ENCODE measurements at places on chromosomes 12 and 14.

- DNase-seq: no peak
These were observed 30.8 kb upstream of the NINJ2 start for GRCh38 chr12:693934-694533.

DNA sequence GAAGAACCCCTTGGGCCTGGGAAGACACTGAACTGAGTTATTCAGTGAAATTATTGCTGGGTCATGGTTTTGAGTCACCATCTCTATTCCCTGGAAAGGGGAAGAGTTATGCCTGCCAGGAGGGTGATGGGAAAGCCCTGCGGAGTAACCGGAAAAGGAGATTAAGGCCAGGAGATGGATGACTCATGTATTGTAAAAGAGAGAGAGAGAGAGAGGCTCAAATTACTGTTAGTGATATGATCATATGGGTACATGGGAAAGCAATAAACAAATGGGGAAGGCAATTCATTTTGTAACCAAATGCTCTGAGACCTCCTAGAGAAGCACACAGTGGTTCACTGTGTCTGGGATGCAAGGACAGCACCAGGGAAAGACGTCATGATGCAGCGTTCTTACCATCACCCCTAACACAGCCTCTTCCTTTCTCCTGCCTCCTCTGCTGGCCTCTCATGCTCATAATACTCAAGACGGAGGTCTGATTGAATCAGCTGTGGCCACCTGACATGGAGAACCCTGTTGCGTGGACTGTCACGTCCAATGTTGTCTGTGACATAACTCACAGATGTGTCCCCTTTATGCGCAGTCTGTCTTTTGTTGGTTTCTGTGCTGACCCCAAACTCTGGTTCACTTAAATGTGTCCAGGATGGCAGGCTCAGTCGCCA is 243.7 kb downstream of the TMEM132D start:
- peak; percentile 61 for DNase-seq

DNA sequence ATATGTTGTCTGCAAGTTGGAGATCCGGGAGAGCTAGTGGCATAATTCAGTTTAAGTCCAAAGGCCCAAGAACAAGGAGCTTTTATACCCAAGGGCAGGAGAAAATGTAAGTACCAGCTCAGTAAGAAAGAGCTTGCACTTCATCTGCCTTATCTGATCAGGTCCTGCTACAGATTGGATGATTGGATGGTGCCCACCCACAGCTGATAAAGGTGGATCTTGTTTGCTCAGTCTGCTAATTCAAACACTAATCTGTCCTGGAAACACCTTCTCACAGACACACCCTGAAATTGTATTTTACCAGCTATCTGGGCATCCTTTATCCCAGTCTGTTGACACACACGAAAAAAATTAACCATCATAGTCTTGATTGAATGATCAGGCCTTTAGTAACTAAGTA is 230.7 kb upstream of the SLC16A7 start:
- no peak for DNase-seq

DNA sequence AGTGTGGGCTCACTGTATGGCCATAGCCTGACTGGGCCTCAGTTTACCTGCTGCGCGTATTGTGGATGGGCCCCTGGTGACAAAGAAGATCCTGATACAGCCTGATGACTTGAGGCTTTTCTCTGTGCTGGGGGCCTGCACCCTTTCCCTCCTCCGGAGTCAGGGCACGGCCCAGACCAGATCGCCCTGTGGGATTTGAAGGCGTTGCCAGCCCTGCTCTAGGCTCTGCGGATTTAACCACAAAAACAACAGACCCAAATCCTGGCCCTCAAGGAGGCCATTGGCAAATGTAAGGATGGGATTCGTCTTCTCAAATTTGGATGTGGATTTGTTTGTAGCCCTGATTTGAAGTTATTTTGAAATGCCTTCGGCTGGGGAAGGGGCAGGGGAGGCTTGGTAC is 195.8 kb downstream of the TSPAN9 start:
- DNase-seq: no peak

DNA sequence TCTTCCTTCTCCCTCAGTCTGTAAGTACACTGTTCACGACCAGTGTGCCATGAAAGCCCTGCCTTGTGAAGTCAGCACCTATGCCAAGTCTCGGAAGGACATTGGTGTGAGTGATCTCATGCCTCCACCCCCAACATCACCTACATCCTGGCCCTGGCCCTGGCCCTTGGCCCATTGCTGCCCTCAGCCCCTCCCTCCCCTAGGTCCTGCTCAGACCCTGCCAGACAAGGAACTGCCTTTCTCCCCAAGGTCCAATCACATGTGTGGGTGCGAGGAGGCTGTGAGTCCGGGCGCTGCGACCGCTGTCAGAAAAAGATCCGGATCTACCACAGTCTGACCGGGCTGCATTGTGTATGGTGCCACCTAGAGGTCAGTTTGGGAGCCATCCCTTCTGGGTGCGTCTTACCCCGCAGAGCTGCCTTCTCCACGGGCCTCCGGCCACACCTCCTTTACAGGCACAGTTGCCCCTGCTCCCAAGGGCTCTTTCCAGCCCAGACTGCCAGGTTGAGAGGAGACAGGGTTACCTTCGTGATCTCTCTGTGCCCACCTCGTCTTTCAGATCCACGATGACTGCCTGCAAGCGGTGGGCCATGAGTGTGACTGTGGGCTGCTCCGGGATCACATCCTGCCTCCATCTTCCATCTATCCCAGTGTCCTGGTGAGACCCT is 9.2 kb downstream of the DGKA start:
- DNase-seq: peak; percentile 80

- DNase-seq: no peak
These were observed 211.0 kb upstream of the NUDT4 start for GRCh38 chr12:93166541-93167307.

GRCh38 chr12:123854918-123855317 is 92.8 kb downstream of the DNAH10 start:
- no peak for DNase-seq

- no peak for DNase-seq
These were observed 184.2 kb upstream of the LHX5 start for GRCh38 chr12:113655919-113656318.

- DNase-seq: peak; percentile 61
These were observed 164.1 kb downstream of the ZFP36L1 start for GRCh38 chr14:68628605-68629310.

GRCh38 chr12:13976028-13976584 is 5.3 kb downstream of the GRIN2B start:
- no peak for DNase-seq

- no peak for DNase-seq
These were observed 81.1 kb upstream of the CCDC198 start for GRCh38 chr14:57574617-57575288.

GRCh38 chr12:130859161-130859560 is 12.7 kb upstream of the RAN start:
- no peak for DNase-seq

DNA sequence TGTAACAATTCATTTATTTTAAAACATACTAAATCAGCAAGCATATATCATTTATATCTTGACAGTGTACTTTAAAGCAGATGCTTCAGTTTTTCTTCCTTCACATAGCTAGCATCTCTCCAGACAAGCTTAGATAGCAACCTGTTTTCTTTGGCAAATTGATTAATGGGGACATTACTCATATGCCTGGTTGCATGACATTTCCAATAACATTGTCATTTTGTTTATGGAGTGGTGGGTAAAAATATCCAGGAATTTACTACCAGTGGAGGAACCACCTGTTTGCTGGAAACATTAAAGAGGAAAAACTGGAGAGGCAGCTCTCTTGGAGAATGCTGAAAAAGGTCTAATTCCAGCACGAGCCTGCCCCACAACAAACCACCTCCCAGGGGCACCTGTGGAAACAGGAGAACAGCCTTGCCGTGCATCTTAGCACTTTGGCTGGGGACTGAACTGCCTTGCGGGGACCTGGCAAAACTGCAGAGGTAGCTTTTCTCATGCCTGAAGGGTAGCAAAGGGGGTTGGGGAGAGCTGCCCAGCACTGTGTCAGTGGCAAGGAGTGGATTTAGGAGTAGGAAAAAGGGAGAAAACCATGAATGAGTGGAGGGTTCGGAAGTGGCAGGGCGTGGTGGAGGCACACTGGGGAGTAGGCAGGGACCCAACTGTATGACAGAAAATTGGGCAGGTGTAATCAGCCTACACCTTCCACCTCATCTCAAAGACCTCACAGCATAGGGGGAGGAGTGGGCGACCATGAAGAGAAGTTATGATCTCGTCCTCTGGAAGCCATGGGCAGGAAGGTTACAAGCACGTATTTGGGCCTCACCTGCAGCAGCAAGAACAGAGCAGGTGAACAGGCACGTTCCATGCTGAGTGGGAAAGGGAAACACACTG is 11.7 kb upstream of the CREBL2 start:
- DNase-seq: no peak

DNA sequence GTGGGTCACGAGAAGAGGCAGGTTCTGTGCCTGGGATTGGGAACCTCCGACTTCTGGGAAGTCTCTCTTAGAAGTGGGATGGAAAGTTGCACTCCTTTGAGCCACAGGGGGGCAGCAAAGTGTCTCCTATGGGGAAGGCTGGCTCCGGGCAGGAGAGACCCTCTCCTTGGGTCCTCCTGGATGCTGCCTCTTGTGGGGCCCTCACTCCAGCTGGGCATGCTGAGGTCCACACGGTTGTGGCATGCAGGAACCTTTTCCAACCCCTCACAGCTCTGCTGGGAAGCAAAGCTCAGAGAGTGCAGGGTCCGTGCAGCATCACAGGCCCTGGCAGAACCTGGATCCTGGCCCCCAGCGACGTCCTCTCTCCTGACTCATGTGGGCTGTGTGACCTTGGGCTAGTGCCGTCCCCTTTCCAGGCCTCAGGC is 17.4 kb downstream of the SDSL start:
- DNase-seq: no peak

GRCh38 chr14:104151566-104152245 is 13.3 kb downstream of the KIF26A start:
- no peak for DNase-seq

DNA sequence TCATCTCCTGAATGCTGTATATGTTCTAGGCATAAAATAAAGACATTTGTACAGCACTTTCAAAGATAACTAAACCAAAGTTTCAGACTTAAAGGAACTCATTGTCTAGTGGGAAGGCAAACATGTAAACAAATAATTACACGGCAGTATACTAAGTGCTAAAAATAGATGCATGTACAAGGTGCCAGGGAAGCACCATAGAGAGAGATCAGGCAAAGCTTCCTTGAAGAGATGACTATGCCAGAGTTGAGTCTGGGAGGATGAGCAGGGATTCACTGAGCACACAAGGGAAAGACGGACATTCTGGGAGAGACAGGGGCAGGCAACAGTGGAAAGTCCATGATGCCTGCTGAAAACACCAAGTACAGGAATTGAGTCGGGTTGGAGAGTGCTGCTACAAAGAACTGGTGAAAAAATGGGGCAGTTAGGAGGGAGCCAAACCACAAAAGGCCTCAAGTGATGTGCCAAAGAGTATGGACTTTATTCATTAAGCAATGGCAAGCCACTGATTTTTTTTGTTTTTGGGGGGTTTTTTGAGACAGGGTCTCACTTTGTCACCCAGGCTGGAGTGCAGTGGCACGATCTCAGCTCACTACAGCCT is 26.8 kb downstream of the ANKS1B start:
- no peak for DNase-seq
